ENCODE measurements at places on chromosomes 1 and 21.

- DNase-seq = peak; percentile 43
Measured at GRCh38 chr21:33300701-33301631, 23.8 kb upstream of the IFNAR1 start.

GRCh38 chr1:203084588-203085527 is 954 bp downstream of the MYOG start:
- peak; percentile 3 for DNase-seq

GRCh38 chr1:3247521-3248121 is 178.6 kb downstream of the PRDM16 start:
- DNase-seq = no peak

DNA sequence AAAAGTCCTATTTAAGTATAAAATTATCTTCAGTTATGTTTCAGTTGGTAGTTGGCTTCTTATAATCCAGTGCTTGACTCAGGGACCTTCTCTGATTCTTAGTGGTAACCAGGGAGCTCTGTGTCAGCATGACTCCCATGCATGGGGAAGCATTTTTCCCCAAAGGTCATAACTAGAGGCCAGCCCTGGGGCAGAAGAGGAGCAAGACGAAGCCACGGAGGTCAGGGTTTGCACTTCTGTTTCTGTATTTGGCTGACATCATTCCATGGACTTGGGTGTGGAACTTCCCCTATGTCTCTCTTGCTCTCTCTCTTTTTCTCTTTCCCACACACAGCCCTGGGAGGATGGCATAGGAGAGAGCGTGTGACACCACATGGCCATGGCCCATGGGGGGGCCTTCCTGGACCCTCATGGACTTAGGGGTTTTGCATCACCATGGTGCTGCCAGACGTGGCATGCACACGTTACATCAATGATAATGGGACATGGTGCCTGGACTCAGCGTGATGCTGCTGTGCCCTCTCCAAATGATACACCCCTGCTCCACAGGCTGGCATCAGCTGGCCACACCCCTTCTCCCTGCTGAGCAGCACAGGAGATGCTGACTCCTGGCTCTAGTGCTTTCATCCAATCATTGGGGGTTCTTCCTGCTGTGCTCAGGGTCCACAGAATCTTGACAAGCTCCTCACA is 260.5 kb downstream of the KCNJ6 start:
- DNase-seq = no peak

GRCh38 chr1:64995316-64995715 is 29.0 kb upstream of the JAK1 start:
- no peak for DNase-seq

DNA sequence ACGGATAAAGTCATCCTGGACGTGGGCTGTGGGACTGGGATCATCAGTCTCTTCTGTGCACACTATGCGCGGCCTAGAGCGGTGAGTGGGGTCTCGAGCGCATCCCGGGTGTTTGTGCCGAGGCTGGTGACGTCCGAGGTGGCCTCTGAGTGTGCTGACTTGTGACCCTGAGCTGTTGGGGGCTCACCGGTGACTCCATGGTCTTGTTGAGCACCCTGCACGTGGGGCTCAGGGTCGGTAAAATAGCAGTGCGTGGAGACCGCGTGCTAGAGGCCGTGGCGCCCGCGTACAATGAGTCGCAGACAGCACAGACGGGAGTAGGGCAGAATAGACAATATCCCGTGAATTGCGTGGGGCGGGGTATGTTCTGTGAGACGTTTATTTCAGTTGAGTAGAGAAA is 13.1 kb downstream of the PRMT2 start:
- DNase-seq = no peak

DNA sequence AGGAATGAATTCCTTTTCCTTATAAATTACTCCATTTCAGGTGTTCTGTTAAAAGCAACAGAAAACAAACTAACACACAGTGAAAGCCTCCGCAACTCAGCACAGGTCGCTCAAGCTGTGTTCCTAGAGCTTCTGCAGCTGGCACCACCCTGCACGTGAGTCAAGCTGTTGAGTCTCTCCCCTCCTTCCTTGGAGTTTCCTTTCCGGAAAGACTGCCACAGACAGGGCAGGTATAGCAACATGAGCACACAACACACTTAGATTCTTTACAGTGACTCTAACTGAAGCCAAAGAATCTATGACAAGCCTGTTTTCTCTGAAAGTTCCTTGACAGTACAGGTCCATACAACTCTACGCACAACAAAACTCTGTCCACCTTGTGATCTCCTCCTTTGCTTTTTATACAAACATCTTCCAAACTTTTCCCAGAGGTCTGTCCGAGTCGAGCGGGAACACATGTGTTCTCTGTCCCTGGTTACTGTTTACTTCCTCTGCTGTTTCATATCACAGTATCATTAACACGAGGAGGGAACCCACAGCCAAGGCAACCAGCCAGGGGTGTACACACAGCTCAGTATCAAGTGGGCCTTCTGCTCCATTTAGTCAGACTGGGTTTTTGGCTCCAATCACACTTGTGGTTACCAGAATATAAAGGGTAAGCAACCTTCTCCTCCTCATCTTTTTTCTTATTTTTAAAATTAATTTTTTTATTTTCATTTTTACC is 38.7 kb upstream of the DESI2 start:
- DNase-seq = no peak

All from NCI-H510A treated with DMSO at 0.1 percent for 48 hours (cell line).